Osteoblast (primary cell): ENCODE measurements at places on chromosomes 2 and 18. TPM values are rescaled to one million over a fixed set of nuclear protein-coding genes. Genes with fewer than 3 reads are reported as not detected.

DNA sequence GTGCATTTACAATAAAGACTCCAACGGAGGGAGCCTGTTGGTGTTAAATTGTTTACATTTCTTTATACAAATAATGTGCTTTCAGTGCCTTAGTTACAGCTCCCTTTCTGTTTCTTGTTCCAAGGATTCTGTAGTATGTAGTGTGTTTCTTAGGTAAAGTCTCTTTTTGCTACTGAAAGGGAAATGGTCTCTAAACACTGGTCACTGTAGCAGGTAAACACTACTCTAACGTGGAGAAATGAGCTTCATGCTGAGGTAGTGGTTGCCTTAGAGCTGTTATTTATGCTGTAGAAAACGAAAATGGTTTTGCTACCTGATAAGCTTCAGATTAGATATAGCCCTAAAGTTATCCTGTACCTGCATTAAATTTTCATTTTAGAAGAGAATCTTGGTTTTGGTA, 163.6 kb downstream of the CAPN13 start:
- no peak for DNase-seq

DNA sequence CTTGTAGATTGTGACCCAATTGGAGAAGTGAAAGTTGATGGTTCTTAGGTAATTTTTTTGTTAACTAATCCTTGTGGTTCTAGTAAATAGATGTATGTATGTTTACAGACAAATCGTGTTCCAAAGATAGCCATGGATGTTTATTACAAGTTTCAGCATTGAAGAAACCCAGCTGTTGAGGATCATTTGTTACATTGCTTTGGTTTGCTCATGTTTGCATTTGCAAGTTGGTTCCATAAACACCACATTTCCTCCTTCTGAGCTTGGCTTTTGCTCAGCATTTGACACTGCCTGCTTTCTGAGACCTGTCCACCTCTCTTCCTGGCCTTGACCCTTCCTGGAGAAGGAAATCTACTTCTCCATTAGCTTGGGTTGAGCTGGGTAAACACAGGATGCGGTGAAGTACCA, 1.8 kb upstream of the CCDC68 start:
- DNase-seq: no peak

Gene FAHD2B
- 1.1 and 1.2 TPM in 2 replicates for total RNA-seq

GRCh38 chr2:147657086-147658000, 187.5 kb upstream of the ACVR2A start:
- DNase-seq: no peak

DNA sequence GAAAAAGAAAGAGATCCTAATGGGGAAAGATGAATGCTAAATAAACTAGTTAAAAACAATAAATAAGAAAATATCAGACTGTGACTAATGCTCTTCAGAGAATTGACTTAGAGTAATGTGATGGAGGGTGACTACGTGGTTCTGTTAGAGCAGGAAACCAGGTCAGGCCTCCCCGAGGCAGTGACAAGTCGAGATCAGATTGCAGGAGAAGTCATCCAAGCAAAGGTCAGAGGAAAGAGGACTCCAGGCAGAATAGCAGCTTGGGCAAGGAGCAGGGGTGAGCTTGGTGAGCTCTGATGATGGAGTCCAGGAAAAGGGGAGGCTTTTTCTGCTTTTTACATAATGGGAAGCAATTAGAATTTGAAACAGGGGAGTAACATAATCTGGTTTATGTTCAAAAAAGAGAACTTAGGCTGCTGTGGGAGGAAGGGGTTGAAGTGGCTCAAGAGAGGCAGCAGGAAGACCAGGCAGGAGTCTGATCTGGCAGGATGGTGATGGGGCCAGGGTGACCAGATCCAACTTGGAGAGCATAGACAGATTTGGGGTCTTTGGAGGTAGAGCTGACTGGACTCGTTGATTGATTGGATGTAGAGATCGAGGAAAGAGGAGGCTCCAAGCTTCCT, 27.3 kb upstream of the ITGB6 start:
- DNase-seq: no peak

DNA sequence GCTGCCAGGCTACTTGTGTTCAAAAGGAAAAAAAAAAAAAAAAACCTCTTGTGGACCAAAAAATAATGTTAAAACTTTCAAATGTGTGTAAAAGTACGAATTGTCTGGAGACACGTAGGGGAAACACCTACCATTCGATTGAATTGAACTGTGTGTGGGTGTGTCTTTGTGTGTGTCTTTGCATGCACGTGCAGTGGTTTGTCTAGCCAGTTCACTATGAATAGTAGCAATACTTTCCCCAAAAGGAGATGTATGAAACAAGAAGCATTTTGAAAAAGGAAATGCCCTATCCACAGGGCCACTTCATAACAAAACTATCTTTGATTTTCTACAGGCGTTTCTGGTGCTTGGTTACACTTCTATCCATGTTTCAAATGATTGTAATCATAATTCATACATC, 186.8 kb downstream of the RPRM start:
- no peak for DNase-seq
